ENCODE measurements at places on chromosomes 6 and 20.

- DNase-seq: no peak
Measured at GRCh38 chr20:10060226-10060625, 25.4 kb downstream of the ANKEF1 start.

GRCh38 chr6:149964308-149965193 lies 808 bp downstream of the ULBP1 start:
- no peak for DNase-seq

DNA sequence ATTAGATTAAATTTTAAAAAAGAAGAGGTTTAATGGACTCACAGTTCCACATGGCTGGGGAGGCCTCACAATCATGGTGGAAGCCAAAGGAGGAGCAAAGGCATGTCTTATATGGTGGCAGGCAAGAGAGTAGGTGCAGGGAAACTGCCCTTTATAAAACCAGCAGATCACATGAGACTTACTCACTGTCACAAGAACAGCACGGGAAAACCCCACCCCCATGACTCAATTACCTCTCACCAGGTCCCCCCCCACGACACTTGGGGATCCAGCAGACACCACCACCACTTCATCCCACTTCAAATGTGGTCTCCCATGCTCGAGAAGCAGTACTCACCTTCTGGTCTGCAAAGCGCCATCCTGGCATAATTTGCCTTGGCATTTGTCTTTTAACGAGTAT lies 24.6 kb downstream of the MTFR2 start:
- no peak for DNase-seq

DNA sequence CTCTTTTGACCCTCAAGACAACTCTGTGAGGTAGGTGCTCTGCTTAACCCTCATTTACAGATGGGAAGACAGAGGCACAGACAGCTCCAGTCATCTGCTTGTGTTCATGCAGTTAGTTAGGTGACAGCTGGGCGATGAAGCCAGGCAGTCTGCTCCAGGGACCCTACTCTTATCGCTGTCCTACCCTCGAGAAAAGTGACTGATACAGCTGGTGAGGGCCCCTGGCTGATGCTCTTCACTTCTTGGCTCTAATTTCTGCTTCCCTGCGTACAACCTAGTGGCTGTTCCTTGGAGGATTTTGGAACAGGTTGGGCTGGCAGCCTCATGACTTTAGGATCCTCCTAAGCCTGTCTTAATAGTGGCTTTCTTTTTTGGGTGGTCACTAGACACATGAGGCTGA lies 9.1 kb upstream of the TJAP1 start:
- DNase-seq: no peak

DNA sequence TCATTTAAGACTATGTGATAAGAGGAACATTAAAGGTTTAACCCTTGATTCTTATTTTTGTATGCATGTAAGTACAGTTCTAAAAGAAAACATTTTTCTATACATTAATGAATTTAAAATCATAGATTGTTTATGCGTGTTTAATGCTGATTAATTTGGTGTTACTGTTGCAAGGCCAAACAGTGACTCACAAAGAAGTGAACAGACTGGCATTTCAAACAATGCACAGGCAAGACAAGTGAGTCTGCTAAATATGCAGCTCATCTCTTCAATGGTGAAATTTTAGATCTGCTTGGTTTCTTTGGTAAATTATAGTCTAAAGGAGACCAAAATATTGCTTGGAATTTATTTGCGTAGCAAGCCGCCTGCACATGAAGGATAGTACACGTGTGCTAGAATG lies 417.4 kb upstream of the SOX4 start:
- DNase-seq: no peak
